NCI-H446 treated with DMSO at 0.1 percent for 48 hours (cell line): ENCODE measurements at places on chromosomes 3 and 15.

DNA sequence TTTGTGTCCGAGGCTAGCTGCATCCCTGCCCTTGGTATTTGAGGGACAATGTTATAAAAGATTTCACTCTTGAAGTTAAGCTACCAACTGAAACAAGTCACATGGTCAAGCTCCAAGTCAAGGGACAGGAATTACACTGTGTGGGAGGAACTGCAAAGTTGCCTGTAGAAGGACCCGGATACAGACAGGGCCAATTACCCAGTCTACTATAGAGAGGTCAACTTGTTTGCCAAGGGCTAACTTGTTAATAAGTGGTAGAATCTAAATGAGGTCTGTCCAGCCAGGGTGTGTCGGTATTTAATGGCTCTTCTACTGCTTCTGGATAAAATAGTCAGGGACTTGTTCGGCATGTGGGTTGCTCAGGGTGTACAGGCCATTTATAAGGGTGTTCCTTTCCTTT, 55.7 kb downstream of the PTPRG start:
- no peak for DNase-seq

- no peak for DNase-seq
These were observed 145.1 kb upstream of the THRB start for GRCh38 chr3:24639481-24640329.

DNA sequence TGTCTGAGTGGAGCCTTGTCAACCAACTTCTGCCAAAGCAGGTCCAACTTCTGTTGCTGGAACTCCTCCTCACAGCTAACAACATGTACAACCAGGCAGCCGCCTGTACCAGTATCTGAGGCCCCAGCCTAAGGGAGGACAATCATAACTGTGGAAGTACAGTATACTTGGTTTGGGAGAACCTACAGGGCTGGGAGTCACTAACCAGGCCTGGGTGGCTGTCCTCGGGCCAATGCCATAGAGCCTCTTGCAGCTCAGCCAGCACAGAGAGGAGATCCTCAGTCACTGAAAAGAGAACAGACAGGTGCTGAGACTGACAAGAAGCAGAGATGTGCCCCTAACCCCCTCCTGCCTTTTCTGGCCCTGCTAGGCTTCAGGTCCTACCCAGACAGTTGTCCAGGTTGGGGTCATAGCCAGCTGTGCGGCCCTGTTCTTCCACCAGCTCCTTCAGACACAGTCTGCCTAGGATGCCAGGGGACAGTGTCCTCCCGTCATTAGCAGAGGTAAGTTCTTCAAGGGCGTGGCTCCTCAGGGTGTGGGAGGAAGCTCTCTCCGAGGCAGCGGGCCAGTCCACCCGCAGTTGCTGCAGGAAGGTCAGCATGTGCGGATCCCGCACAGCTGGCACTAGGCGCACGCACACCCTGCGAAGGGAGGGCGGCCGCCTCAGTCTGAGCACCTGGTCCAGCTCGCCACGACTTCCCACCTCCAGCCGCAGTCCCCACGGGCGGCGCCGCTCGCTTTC, 980 bp downstream of the DALRD3 start:
- no peak for DNase-seq

DNA sequence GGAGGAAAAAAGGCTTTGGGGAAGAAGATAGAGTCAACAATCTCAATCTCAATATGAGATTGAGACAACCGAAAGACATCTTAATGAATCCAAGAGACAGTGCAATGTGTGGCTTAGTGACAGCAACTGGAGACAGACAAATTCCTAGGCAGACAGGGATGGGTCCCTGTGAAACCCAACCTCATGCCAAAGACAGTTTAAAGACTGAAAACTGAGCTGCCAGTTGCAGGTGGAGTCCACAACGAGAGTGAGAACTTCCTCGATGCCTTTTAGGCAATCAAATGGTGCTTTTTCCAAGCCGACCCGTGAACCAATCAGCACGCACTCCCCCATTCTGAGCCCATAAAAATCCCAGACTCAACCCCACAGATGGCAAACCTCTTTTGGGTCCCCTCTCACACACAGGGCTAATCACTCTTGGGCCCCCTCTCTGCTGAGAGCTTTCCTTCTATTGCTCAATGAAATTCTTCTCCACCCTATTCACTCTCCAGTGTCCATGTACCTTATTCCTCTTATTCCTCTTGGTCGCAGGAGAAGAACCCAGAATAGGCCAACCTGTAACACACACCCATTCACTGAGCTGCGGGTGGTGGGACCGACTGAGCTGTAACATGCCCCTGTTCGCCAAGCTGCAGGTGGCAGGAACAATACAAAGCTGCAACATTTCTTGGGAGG, 34.8 kb downstream of the ZMAT3 start:
- DNase-seq, result no peak
